ENCODE measurements at places on chromosomes 13 and 19.

GRCh38 chr19:32141840-32142511 is 203.4 kb upstream of the ZNF507 start:
- DNase-seq = no peak

DNA sequence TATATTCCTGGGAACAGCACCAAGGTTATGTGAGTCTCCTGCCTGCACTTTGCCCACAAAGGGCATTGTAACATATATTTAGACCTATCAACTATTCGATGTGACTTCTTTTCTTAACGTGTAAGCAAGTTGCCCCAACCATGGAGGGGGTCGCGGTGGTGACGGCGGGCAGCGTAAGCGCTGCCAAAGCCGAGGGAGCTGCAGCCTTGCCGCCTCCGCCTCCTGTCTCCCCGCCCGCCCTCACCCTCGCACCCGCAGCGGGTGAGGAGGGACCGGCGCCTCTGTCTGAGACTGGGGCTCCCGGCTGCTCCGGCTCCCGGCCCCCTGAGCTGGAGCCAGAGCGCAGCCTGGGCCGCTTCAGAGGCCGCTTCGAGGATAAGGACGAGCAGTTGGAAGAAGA is 59.0 kb downstream of the ZNF676 start:
- DNase-seq = no peak

- DNase-seq = no peak
These were observed 500.5 kb upstream of the SPRY2 start for GRCh38 chr13:80841414-80841813.

DNA sequence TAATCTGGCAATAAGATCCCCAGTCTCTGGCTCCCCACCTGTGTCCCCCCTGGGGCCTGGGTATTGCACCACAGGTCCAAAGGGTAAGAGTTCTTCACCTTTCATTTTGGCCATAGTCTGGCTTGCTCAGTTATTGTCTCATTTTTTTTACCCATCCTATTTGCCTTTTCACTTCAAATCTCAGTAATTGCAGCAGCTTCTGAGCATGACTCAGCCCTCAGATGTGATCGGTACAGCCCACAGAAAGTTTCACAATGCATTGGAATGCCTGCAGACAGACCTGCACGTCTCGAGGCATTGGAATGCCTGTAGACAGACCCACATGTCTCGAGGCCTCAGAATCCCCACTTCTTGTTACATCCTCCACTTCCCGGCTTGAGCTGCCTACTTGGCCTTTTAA is 173.6 kb downstream of the NUFIP1 start:
- no peak for DNase-seq

DNA sequence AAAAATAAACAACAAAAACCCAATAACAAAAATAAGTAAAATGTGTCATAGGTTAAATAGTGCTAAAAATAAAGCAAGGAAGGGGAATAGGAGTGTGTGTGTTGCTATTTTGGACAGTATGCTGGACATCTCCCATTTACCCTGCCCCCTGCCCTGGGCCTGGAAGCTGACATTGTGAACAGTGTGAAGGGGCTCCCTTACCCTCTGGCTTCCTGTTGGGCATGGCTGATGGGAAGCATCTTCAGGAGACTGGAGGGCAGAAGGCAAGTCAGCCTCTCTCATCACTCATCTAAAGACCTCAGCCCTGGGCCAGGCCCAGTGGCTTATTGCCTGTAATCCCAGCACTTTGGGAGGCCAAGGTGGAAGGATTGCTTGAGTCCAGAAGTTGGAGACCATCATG is 26.7 kb downstream of the KCTD15 start:
- DNase-seq = no peak
